CD4-positive, alpha-beta T cell treated with Interleukin-4 for 1 hour (primary cell): ENCODE measurements at places on chromosomes 5 and 9.

- DNase-seq: no peak
These were observed 41.0 kb downstream of the FGD3 start for GRCh38 chr9:92988215-92988768.

GRCh38 chr9:26748449-26749058 lies 144.0 kb downstream of the CAAP1 start:
- no peak for DNase-seq

DNA sequence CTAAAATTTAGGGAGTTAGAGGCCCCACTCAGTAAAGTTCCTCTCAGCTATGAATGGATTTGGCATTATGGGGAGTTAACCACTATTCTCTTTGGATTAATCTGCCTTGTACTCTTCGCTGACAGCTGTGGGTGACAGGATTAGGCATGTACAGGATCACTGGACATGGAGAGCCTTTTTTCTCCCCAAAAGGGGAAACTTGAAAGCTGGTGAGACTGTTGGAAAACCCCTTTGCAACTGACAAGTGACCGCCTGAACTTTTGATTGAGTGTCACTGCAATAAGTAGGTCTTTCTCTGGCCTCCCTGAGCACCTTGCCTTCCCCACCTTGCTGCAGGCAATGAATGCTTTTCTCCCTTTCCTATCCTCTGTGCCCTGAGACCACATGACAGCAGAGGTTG lies 68.3 kb downstream of the ERP44 start:
- no peak for DNase-seq

- DNase-seq: peak; percentile 8
These were observed 1.4 kb upstream of the HSDL2 start for GRCh38 chr9:112378328-112379176.

DNA sequence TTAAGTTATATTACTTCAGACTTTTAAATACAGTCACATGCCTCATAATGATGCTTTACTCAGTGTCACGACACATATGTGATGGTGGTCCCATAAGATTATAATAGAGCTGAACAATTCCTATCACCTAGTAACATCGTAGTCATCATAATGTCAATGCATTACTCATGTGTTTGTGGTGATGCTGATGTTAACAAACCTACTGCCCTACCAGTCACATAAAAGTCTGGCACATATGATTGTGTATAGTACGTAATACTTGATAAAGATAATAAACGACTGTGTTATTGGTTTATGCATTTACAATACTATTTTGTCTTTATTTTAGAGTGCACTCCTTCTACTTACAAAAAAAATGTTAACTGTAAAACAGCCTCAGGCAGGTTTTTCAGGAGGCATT lies 103.7 kb downstream of the PAM start:
- peak; percentile 11 for DNase-seq

DNA sequence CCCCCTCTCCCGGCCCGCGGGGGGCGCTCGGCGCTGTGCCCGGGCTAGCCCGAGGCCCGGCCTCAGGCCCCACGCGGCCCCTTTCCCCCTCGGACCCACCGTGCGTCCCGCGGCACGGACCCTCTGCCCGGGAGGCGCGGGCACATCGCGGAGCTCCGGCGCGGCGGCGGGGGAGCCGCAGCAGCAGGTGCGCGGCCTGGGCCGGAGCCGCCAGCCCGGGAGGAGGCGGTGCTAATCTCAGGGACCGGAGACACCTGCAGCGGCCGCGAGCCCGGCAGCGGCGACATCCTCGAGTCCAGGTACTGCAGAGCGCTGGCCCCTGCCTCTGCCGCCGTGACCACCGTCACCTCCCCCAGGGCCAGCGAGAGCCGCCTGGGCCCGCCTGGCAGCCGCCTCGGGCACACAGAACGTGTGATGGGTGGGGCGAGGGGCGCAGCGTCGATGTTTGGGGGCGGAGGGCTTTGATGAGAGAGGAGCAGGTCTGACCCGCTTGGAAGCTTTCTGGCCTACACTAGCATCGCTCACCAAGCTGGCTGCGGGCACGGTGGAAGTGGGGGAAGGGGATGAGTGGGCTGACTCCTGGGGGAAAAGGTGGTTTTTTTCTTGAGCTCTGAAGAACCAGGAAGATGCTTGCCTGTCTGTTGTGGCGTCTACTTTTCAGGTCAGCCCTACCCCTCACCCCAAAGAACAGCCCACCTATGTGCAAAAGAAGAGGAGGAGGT lies 524 bp downstream of the CYFIP2 start:
- peak; percentile 62 for DNase-seq

- DNase-seq: peak; percentile 85
These were observed 2.6 kb upstream of the OLFML2A start for GRCh38 chr9:124774129-124774978.
